Right lobe of liver (tissue), 6 donors: ENCODE measurements at places on chromosomes 4 and X.

DNA sequence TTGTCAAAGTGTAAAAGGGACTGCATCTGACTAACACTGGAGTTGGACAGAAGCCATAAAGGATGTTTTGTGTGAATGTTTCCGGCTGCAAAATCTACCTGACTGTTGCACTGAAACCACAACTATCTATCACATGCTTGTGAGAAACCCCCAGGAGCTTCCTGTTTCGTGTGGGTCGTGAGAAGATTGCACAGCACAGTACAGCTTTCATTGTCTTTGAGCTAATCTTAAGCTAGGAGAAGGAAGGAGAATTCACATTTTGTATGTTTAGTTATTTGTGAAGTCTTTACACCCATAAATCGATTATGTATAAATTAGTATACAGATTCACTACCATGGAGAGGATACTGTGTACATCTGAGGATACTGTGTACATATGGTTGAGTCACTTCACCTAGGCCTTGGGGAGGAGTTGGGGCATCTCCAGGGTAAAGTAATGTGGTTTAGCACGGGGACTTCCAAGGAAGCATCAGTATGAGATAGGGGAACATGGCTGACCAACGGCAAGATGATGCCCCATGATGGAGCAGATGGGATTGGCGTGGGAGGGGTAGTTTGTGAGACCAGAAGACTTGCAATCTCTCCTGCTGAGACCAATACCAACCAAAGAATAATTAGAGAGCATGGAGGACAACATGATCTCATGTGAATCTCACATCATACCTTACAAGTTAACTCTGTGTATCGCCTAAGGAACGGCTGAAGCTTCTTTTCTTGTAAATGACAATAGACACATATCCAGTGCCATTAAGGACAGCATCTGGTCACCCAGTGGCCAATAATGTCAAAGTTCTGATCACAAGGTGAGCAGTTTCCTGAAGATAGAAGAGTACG lies 43.1 kb upstream of the FAM9C start:
- H3K27me3 ChIP-seq = no peaks in the 10 kb centered on the region
- no peak overlapping the region for H3K27ac ChIP-seq
- no peak for DNase-seq
- no peak overlapping the region for H3K4me3 ChIP-seq
- no peaks in the 10 kb centered on the region for H3K4me1 ChIP-seq

DNA sequence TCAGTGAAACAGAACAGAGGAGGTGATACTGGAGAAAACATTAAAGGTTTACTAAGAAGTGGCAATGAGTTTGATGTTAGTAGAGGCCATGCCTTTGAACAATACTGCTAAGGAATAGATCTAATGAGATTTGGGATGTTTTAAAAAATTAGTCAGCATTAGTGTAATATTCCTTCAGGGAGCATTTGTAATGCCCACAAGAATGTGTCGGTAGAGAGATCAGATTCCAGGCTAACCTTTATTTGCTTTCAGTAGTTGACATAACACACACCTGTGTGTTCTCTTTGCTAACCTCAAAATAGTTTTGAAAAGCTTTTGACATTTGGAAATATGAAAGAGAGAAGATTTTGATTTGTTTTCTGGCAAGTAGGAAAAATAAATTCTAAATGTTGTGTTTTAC lies 328.8 kb downstream of the BMPR1B start:
- no peak for DNase-seq
- no peaks in the 10 kb centered on the region for H3K27me3 ChIP-seq
- no peaks in the 10 kb centered on the region for H3K36me3 ChIP-seq

- no peaks in the 10 kb centered on the region for H3K27me3 ChIP-seq
- H3K27ac ChIP-seq = no peak overlapping the region
- H3K4me3 ChIP-seq = no peak overlapping the region
- DNase-seq = no peak
Measured at GRCh38 chr4:57424232-57424897, 314.2 kb upstream of the IGFBP7 start.

DNA sequence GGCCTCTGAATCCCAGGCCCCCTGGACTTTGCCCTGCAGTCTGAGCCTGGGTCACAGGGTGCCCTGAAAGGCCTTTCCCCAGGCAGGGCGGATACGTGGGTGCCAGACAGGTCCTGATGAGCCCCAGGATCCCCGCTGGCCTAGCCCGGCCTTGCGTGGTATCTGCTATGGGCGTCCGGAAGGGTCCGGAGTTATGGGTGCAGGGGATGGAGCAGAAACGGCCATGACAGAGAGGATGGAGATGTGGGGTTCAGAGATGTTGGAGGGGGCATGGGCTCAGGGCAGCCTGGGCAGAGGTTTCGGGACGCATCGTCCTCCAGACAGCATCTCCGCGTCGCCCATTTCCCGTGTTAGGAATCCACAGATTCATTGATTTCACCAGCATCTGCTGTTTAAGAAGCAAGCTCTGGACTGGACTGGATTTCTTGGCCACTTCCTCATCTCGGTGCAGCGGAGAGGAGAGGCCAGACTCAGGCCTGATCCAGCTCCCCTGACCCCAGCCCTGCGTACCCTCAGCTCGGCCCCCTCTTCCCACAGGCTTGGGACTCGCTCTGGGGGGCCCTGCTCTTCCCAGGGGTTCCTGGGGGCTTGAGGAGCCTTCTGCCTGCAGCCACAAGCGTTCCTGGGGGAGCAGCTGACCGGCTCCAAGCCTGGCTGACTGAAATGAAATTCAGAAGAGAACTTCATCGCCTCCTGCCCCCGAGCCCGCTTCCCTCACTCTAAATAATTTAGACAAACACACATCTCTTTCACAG lies 86.9 kb upstream of the ADRA2C start:
- H3K27ac ChIP-seq = no peak overlapping the region
- H3K27me3 ChIP-seq = no peaks in the 10 kb centered on the region
- H3K4me3 ChIP-seq = no peak overlapping the region
- no peak for DNase-seq

GRCh38 chr4:162343967-162344366 lies 180.2 kb upstream of the FSTL5 start:
- H3K27me3 ChIP-seq = no peaks in the 10 kb centered on the region
- H3K4me3 ChIP-seq = no peak overlapping the region
- H3K27ac ChIP-seq = no peak overlapping the region
- no peak for DNase-seq

- no peaks in the 10 kb centered on the region for H3K27me3 ChIP-seq
- H3K27ac ChIP-seq = no peak overlapping the region
- no peaks in the 10 kb centered on the region for H3K4me1 ChIP-seq
- no peaks in the 10 kb centered on the region for H3K36me3 ChIP-seq
- no peak overlapping the region for H3K4me3 ChIP-seq
Measured at GRCh38 chr4:73822812-73823504, 13.5 kb upstream of the CXCL6 start.

- H3K27ac ChIP-seq = no peak overlapping the region
- H3K4me1 ChIP-seq = no peaks in the 10 kb centered on the region
- no peaks in the 10 kb centered on the region for H3K36me3 ChIP-seq
- no peak overlapping the region for H3K4me3 ChIP-seq
- DNase-seq = no peak
Measured at GRCh38 chr4:23920716-23921446, 31.0 kb upstream of the PPARGC1A start.
